ENCODE measurements at places on chromosomes 12 and 14.

- DNase-seq = no peak
Observed at GRCh38 chr14:53183611-53184010, 30.5 kb upstream of the DDHD1 start.

GRCh38 chr14:88189417-88190191 is 133.5 kb downstream of the KCNK10 start:
- DNase-seq = peak; percentile 36

- DNase-seq = no peak
Observed at GRCh38 chr12:68397566-68398158, 65.5 kb upstream of the MDM1 start.

DNA sequence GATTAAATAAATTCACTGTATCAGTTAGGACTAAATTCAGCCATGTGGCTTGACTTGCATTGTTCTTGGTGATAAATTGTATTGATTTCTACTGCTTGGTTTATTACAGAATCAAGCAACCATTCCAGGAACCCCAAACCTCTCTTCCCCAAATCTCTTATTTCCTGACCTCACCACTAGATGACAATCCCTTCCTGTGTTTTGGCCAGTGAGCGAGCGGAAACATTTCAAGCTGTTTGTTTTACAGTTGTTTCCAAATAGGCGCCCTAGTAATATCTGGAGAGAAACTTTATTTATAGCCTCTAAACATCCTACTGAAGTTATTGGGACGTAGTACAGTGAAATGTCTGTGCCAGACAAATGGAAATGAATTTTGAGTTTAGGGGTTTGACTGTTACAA is 161.1 kb downstream of the SNAPC1 start:
- DNase-seq = no peak

GRCh38 chr12:31474751-31475150 is 116.2 kb downstream of the DENND5B start:
- DNase-seq = no peak

DNA sequence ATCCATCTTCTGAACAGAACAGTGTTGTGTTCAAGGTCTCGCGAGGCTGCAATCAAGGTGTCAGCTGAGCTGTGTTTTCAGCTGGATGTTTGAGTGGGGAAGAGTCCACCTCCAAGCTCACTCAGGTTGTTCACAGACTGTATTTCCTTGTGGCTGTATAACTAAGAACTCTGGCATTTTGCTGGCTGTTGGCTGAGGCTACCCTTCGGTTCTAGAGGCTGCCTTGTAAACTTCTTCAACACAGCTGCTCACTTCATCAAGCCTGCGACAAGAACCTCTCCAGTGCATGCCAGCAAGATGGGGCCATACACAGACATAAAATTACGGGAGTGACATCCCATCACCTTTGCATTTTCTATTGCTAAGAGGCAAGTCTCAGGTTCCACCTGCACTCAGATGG is 12.7 kb downstream of the FOS start:
- DNase-seq = no peak

DNA sequence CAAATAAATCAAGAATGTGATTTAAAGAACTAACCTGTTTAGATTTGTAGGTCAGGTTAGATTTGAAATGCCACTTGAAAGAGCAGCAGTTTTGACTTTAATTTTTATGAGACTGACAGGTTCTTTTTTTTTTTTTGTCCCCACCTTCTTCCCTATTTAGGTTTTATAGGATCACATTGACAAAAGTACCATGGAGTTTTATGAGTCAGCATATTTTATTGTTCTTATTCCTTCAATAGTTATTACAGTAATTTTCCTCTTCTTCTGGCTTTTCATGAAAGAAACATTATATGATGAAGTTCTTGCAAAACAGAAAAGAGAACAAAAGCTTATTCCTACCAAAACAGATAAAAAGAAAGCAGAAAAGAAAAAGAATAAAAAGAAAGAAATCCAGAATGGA is 31.9 kb downstream of the KTN1 start:
- no peak for DNase-seq

DNA sequence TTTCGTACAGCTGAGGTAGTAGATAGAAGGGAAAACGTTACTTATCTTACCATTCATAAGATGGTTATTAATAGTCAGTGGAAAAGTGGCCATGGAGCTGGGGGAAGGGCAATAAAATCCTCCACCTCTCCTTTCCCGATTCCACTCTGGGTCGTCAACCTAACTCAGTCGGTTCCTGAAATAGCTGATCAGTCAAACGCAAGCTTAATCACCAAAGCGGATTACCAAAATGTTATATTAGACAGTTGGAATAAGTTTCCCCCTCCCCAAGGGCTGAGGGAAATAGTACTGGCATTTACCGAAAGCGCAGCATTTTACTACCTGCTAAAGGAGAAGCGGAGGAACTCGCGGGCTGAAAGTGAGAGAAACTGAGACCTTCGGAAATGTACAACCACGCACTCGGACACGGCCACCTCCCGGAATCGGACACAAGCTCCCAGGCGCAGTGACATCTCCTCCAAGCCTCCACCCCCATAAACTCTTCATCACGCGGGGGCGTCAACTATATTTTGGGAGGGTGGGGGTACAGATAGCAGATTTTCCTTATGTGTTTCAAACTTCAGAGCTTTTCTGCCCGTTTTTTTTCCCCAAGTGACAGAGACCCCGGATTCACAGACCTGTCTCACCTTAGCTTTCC is 1.2 kb downstream of the PPM1H start:
- peak; percentile 61 for DNase-seq

GRCh38 chr14:53924753-53925152 is 31.9 kb downstream of the BMP4 start:
- DNase-seq = no peak

DNA sequence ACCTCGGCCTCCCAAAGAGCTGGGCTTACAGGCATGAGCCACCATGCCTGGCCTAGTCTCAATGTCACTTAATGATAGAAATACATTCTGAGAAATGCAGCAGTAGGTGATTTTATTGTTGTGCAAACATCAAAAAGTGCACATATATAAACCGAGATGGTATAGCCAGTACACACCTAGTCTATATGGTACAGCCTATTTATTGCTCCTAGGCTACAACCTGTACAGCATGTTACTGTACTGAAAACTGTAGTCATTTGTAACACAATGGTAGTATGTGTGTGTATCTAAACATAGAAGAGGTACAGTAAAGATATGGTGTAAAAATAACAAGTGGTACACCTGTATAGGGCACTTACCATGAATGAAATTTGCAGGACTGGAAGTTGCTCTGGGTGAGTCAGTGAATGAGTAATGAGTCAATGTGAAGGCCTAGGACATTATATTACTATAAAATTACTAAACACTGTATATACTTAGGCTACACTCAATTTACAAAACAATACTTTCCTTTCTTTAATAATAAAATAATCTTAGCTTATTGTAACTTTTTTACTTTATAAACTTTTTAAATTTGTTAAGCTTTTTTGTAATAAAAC is 166.7 kb upstream of the SYT1 start:
- no peak for DNase-seq

- DNase-seq = peak; percentile 51
Observed at GRCh38 chr12:120903412-120904196, 554 bp downstream of the SPPL3 start.
